Activated naive CD4-positive, alpha-beta T cell treated with anti-CD3 and anti-CD28 coated beads for 36 hours (primary cell): ENCODE measurements at places on chromosomes 2 and 18. TPM values are rescaled to one million over a fixed set of nuclear protein-coding genes. Genes with fewer than 3 reads are reported as not detected.

Gene GPR35
- 2.6 TPM for total RNA-seq

Gene IL36G
- not detected for total RNA-seq

Gene HOXD4
- total RNA-seq: not detected

DNA sequence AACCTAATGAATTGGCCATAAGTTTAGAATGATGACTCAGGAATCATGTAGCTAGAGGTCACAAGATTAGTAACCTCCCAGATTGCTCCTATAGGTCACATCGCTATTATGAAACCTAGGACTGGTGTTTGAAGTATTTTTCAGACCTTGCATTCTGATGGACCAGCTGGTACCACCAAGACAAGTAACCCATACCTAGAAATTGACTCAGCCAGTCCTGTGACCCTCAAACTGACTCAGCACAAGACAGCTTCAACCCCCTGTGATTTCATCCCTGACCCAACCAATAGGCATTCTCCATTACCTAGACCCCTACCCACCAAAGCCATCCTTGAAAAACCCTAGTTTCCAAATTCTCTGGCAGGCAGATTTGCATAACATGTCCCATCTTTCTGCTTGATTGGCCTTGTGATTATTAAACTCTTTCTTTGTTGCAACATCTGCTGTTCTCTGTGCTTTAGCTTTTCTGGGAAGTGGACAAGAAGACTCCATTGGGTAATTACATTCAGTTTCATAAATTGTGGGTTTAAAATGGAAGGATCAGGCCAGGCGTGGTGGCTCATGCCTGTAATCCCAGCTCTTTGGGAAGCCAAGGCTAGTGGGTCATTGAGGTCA lies 254.9 kb downstream of the IRS1 start:
- H3K4me1 ChIP-seq: no peaks in the 10 kb centered on the region
- H3K27me3 ChIP-seq: peaks cover 8% of the 10 kb centered on the region
- H3K27ac ChIP-seq: no peak overlapping the region
- no peak for DNase-seq

GRCh38 chr18:50806208-50806616 lies 13.6 kb downstream of the MRO start:
- peaks cover 5% of the 10 kb centered on the region for H3K27me3 ChIP-seq
- DNase-seq: peak; percentile 7
- peaks cover 3% of the 10 kb centered on the region for H3K4me1 ChIP-seq
- H3K27ac ChIP-seq: no peak overlapping the region

- no peak for DNase-seq
- no peak overlapping the region for H3K27ac ChIP-seq
- peaks cover 6% of the 10 kb centered on the region for H3K4me1 ChIP-seq
- no peaks in the 10 kb centered on the region for H3K36me3 ChIP-seq
Observed at GRCh38 chr2:104840156-104840555, 13.8 kb upstream of the POU3F3 start.

Gene ASIC4
- total RNA-seq: not detected

DNA sequence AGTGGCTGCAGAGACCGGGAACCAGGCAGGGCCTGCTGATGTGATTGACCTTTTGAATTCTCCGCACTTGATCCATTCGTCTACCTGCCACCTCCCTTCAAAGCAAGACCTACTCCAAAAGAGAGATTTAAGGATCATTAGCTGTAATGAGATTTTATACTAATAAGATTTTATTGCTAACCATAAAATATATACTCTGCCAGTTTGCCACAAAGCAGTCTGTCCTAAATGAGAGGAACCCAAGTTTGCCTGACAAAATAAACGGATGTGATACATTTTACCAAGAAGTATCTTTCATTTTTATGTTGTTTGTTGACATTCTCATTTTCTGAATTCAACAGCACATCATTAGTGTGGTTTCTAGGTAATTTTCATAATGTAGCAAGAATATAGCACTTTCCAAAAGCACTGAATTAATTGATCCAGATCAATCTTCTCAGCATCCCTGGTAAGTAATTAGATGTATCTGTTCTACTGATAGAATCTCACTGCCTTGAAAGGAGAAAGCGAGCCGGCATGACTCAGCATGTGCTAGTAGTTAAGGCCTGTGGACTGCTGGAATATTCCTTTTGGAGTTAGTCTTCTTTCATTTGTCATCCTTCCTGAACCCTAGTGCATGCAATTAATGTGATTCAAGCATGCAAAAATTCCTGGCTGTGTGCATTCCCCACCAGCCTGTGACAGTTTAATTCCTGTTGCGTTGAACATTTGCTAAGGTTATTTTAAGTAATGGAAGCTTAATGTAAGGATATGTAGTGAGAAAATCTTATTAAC lies 128.5 kb downstream of the ARL6IP6 start:
- no peak overlapping the region for H3K27ac ChIP-seq
- no peak for DNase-seq
- peaks cover 12% of the 10 kb centered on the region for H3K27me3 ChIP-seq
- H3K36me3 ChIP-seq: no peaks in the 10 kb centered on the region
- H3K4me3 ChIP-seq: no peak overlapping the region

DNA sequence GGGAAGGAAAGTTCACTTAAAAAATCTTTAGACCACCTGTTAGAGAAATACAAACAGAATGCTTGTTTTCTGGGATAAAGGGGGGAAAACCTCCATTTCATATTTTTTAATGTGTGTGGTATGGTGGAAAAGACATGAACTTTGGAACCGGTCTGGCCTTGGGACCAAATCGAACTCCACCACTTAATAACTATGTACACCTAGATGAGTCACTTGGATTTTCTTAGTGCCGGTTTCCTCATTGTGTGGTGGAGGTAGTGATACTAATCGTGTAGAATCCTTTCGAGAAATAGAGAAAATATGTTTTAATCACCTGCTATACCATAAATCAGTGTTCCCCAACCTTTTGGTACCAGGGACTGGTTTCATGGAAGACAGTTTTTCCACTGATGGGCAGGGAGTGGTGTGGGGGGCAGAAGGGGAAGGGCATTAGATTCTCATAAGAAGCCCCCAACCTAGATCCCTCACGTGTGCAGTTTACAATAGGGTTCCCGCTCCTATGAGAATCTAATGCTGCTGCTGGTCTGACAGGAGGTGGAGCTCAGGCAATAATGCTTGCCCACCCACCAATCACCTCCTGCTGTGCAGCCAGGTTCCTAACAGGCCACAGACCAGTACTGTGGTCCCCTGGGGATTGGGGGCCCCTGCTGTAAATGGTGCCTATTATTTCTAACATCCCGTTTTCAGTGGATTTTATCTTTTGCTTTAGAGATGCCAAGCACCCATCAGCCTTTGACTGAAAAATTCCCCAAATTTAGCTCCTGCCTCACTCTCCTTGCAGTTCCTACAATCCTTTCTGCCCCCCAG lies 308.8 kb downstream of the PRKCE start:
- peaks cover 17% of the 10 kb centered on the region for H3K4me1 ChIP-seq
- H3K36me3 ChIP-seq: no peaks in the 10 kb centered on the region
- DNase-seq: no peak
- no peak overlapping the region for H3K4me3 ChIP-seq
- H3K27ac ChIP-seq: no peak overlapping the region

- H3K36me3 ChIP-seq: no peaks in the 10 kb centered on the region
- no peaks in the 10 kb centered on the region for H3K27me3 ChIP-seq
- no peak overlapping the region for H3K27ac ChIP-seq
- no peak for DNase-seq
- no peak overlapping the region for H3K4me3 ChIP-seq
- H3K4me1 ChIP-seq: peaks cover 7% of the 10 kb centered on the region
Observed at GRCh38 chr2:238943338-238944067, 95.6 kb downstream of the TWIST2 start.

Gene GPC1
- 1.5 TPM for total RNA-seq

Gene CCDC85A
- not detected for total RNA-seq

Gene HOXD13
- total RNA-seq: not detected

Gene VAMP5
- total RNA-seq: 18.4 TPM

DNA sequence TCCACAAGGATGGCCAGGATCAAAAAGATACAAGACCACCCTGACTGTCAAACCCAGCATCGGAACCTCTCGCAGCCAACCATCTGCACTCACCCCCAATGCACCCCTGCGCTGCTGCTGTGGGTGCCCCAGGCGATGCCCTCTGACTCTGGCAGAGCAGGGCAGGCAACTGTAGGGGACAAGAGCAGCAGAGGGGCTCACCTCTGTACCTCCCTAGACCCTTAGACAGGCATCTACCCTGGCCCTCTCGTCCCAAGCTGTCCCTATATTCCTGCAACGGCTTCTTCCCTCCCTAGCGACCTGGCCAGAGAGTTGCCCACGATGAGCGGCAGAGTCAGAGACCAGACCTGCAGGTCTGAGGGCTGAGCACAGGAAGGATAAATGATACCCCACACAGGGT lies 128.2 kb downstream of the HDAC4 start:
- no peak for DNase-seq
- H3K36me3 ChIP-seq: peaks cover 4% of the 10 kb centered on the region
- H3K27ac ChIP-seq: no peak overlapping the region
- H3K4me3 ChIP-seq: no peak overlapping the region

Gene IL1A
- total RNA-seq: 0.17 TPM

GRCh38 chr2:191818725-191819350 lies 28.1 kb downstream of the CAVIN2 start:
- DNase-seq: no peak
- H3K36me3 ChIP-seq: no peaks in the 10 kb centered on the region

- H3K4me1 ChIP-seq: no peaks in the 10 kb centered on the region
- no peaks in the 10 kb centered on the region for H3K36me3 ChIP-seq
- no peak overlapping the region for H3K4me3 ChIP-seq
- peaks cover 4% of the 10 kb centered on the region for H3K27me3 ChIP-seq
- peak; percentile 76 for DNase-seq
Observed at GRCh38 chr2:68925295-68925896, 27.3 kb downstream of the GKN2 start.

DNA sequence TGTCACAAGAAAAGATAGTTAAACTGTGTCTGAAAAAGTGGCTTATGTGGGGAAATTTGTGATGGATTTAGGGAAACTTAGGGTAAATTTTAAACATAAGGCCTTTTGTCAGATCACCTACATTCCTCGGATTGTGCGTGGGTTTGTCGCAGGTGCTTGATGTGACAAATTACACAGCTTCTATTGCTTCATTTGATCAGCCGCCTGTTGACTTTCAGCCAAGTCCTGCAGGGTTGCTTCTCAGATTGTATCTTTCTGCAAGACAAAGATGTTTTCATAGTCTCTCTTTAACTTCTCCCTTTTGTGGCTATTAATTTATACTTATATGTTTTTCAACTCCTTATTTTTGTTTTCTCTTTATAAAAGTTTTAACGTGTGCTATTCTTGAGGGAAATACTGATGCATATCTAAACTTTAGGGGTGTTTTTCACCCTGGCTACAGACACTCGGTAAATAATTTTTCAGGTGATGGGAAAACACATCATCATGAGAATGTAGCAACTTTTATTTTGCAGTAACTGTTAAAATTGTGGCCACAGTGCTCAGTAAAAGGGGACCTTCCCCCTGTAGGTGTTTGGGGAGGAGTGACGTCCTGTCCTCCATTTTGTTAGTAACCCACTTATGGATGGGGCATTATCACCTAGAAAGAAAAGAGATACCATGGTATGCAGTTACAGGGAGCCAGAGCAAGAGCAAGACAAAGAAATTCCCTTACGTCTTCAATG lies 31.4 kb downstream of the GALM start:
- no peak overlapping the region for H3K4me3 ChIP-seq
- peaks cover 33% of the 10 kb centered on the region for H3K36me3 ChIP-seq
- H3K4me1 ChIP-seq: peaks cover 72% of the 10 kb centered on the region
- peak overlapping the region; percentile 86 for H3K27ac ChIP-seq
- no peaks in the 10 kb centered on the region for H3K27me3 ChIP-seq
- DNase-seq: peak; percentile 59

Gene DNAJC27
- 6.0 TPM for total RNA-seq

Gene CYP27A1
- total RNA-seq: not detected

- H3K27me3 ChIP-seq: no peaks in the 10 kb centered on the region
- no peak for DNase-seq
- H3K27ac ChIP-seq: no peak overlapping the region
Observed at GRCh38 chr2:215967590-215968378, 45.6 kb downstream of the MREG start.

- H3K4me1 ChIP-seq: no peaks in the 10 kb centered on the region
- H3K4me3 ChIP-seq: no peak overlapping the region
- peaks cover 38% of the 10 kb centered on the region for H3K27me3 ChIP-seq
- no peaks in the 10 kb centered on the region for H3K36me3 ChIP-seq
Observed at GRCh38 chr18:80168982-80169381, 59.9 kb downstream of the ADNP2 start.

DNA sequence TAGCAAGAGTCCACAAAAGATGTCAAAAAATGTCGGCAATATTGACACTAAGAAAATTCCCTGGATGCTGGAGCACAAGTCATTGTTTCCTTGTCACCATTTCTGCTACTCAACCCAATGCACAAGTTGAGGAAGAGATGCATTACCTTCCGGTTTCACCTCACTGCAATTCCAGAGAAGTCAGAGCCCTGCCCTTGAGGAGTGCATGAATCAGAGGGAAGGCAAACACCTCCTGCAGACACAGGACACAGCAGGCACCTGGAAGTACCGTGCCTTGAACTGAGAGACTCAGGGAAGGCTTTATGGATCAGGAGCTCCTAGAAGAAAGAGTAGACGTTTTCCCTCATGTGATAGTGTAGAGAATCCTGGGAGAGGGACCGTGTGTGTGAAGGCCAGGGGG lies 62.7 kb upstream of the ARL4C start:
- DNase-seq: no peak
- no peak overlapping the region for H3K27ac ChIP-seq
- H3K27me3 ChIP-seq: no peaks in the 10 kb centered on the region
- no peaks in the 10 kb centered on the region for H3K36me3 ChIP-seq
- no peaks in the 10 kb centered on the region for H3K4me1 ChIP-seq

GRCh38 chr2:174233771-174234275 lies 14.5 kb downstream of the OLA1 start:
- peaks cover 24% of the 10 kb centered on the region for H3K4me1 ChIP-seq
- DNase-seq: no peak
- H3K4me3 ChIP-seq: no peak overlapping the region
- no peak overlapping the region for H3K27ac ChIP-seq
